Transverse colon (tissue), 4 donors: ENCODE measurements at places on chromosomes 1 and 21. TPM values are rescaled to one million over a fixed set of nuclear protein-coding genes. Genes with fewer than 3 reads are reported as not detected.

ZNHIT6 gene
- total RNA-seq, result 2.6 TPM

MYOG gene
- total RNA-seq, result not detected

GPR52 gene
- 8.3 TPM for total RNA-seq

OR2T11 gene
- not detected for total RNA-seq

SGIP1 gene
- not detected for total RNA-seq

PTPRU gene
- 8.4 TPM for total RNA-seq

IRF6 gene
- total RNA-seq, result 50.7 TPM

NCF2 gene
- total RNA-seq, result 12.7 TPM

CRNN gene
- not detected for total RNA-seq

IFNAR2 gene
- 3.0 TPM for total RNA-seq

- DNase-seq, result no peak
- H3K4me1 ChIP-seq, result peaks cover 9% of the 10 kb centered on the region
- H3K27me3 ChIP-seq, result no peaks in the 10 kb centered on the region
- H3K27ac ChIP-seq, result no peak overlapping the region
- no peaks in the 10 kb centered on the region for H3K36me3 ChIP-seq
Observed at GRCh38 chr1:162193221-162193620, 123.7 kb downstream of the NOS1AP start.

- no peaks in the 10 kb centered on the region for H3K36me3 ChIP-seq
- no peak overlapping the region for H3K27ac ChIP-seq
- no peak overlapping the region for H3K4me3 ChIP-seq
- H3K27me3 ChIP-seq, result no peaks in the 10 kb centered on the region
- H3K4me1 ChIP-seq, result no peaks in the 10 kb centered on the region
- no peak for DNase-seq
Observed at GRCh38 chr1:246428542-246429308, 78.4 kb downstream of the SMYD3 start.

GRCh38 chr21:15051644-15052458 lies 12.9 kb downstream of the NRIP1 start:
- H3K4me3 ChIP-seq, result peak overlapping the region; percentile 13
- no peaks in the 10 kb centered on the region for H3K36me3 ChIP-seq
- H3K4me1 ChIP-seq, result peaks cover 61% of the 10 kb centered on the region
- no peaks in the 10 kb centered on the region for H3K27me3 ChIP-seq
- DNase-seq, result peak; percentile 28

GRCh38 chr1:234544087-234544579 lies 65.2 kb upstream of the TARBP1 start:
- peaks cover 39% of the 10 kb centered on the region for H3K4me1 ChIP-seq
- H3K4me3 ChIP-seq, result no peak overlapping the region
- H3K27me3 ChIP-seq, result no peaks in the 10 kb centered on the region
- DNase-seq, result peak; percentile 76
- H3K27ac ChIP-seq, result peak overlapping the region; percentile 93

DNA sequence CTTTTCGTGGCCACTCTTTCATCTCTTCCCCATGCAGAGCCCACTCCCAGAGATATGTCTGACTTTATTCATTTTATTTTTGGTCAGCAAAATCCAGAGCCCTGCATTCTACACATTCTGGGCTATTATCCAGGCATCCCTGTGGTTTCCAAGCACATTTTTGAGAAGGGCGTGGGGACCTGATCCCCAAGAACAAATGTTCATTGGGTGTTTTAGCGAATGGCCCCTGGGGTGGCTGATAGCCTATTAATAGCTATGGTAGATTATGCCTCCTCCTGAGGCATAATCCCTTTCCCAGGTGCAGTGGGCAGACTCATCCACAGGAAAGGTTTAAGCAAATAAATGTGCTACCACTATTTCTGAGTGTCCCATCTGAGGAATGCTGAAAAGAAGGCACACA lies 511.8 kb upstream of the USP24 start:
- H3K4me3 ChIP-seq, result no peak overlapping the region
- DNase-seq, result no peak
- no peaks in the 10 kb centered on the region for H3K27me3 ChIP-seq

- H3K27me3 ChIP-seq, result no peaks in the 10 kb centered on the region
- no peaks in the 10 kb centered on the region for H3K36me3 ChIP-seq
- no peak overlapping the region for H3K4me3 ChIP-seq
- H3K27ac ChIP-seq, result no peak overlapping the region
- DNase-seq, result peak; percentile 77
- H3K4me1 ChIP-seq, result no peaks in the 10 kb centered on the region
Observed at GRCh38 chr1:203342192-203342940, 8.6 kb downstream of the FMOD start.

DNA sequence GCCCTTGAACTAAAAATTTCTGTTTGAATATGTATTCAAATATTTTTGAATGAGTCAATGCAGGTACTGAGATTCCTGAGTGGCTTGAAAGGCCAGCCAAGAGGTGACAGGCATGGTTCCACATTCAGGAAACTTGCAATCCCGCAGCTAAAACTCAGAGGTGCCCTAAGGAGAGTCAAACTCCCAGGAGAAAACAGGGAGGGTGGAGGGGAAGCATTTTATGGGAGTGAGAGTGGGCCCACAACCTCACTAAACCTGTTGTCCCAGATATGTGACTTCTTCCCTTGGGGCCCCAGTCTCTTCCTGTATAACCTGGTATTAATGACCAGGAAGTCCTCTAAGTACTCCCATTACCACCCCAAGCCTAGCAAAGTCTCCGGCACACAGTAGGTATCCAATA lies 189.6 kb downstream of the PLPP3 start:
- no peak overlapping the region for H3K4me3 ChIP-seq
- no peaks in the 10 kb centered on the region for H3K36me3 ChIP-seq
- H3K27ac ChIP-seq, result no peak overlapping the region
- H3K4me1 ChIP-seq, result no peaks in the 10 kb centered on the region

DNA sequence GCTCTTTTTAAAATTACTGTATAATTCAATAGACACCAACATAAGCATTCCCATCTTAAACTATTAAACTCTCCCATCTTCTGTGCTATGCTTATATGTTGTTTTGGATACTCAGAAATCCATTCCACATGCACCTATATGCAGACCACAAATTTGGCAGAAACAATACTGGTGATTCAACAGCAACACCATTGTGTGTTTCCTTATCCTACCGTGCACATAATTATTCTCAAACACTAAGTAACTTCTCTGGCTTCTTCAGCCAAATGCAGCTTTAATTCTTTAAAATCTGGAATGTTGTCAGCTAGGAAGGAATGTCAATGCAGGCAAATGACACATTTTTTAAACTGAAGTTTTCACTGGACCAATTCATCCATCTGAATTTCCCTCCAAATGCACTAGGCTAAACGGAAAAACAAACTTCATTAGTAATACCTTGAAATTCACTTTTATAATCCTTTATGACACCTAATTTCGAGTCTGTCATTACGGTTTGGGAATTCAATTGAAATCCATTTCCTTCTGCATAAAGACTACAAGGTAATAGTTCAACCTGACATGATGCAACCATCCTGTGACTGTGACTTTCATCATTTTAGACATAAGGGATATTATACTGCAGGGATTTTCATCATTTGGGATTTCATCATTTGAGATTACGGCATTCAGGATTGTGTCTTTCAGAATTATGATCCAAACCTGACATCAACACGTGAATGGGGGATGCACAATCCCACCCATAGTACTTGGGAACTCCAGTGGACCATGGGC lies 308.5 kb downstream of the LTN1 start:
- H3K27me3 ChIP-seq, result no peaks in the 10 kb centered on the region
- no peaks in the 10 kb centered on the region for H3K36me3 ChIP-seq
- no peak for DNase-seq
- no peak overlapping the region for H3K27ac ChIP-seq

GRCh38 chr1:4153571-4153970 lies 253.5 kb upstream of the C1orf174 start:
- H3K27me3 ChIP-seq, result no peaks in the 10 kb centered on the region
- no peaks in the 10 kb centered on the region for H3K4me1 ChIP-seq

GRCh38 chr1:27968692-27969091 lies 8.9 kb downstream of the XKR8 start:
- H3K27me3 ChIP-seq, result no peaks in the 10 kb centered on the region
- peaks cover 8% of the 10 kb centered on the region for H3K4me1 ChIP-seq
- H3K27ac ChIP-seq, result no peak overlapping the region
- no peaks in the 10 kb centered on the region for H3K36me3 ChIP-seq

DNA sequence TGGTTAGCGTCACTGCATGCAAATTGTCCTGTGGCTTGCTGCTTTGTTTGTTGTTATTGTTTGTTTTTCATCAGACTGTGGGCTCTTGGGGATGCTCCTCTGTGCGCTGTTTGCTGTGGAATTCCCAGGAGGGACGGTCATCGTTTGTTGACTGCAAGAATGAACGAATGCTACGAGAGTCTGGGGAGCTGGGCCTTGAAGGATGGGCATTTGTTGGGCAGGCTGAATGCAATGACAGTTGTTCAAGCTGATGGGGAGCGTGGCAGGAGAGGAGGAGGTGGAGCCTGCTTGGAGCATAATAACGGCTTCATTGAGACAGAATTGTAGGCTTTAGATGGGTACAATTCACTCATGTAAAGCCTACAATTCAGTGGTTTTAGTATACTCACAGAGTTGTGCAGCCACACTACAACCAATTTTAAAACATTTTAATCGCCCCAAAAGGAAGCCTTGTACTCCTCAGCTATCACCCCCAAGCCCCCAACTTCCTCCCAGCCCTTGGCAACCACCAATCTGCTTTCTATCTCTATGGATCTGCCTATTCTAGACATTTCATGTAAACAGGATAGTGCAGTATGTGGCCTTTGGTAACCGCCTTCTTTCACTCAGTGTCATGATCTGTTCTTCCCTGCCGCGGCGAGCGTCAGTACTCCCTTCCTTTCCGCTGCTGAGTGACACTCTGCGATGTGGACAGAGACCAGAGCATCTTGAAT lies 190.2 kb downstream of the CAMTA1 start:
- H3K4me3 ChIP-seq, result no peak overlapping the region
- DNase-seq, result no peak
- H3K4me1 ChIP-seq, result no peaks in the 10 kb centered on the region
- no peak overlapping the region for H3K27ac ChIP-seq
- H3K27me3 ChIP-seq, result no peaks in the 10 kb centered on the region

DNA sequence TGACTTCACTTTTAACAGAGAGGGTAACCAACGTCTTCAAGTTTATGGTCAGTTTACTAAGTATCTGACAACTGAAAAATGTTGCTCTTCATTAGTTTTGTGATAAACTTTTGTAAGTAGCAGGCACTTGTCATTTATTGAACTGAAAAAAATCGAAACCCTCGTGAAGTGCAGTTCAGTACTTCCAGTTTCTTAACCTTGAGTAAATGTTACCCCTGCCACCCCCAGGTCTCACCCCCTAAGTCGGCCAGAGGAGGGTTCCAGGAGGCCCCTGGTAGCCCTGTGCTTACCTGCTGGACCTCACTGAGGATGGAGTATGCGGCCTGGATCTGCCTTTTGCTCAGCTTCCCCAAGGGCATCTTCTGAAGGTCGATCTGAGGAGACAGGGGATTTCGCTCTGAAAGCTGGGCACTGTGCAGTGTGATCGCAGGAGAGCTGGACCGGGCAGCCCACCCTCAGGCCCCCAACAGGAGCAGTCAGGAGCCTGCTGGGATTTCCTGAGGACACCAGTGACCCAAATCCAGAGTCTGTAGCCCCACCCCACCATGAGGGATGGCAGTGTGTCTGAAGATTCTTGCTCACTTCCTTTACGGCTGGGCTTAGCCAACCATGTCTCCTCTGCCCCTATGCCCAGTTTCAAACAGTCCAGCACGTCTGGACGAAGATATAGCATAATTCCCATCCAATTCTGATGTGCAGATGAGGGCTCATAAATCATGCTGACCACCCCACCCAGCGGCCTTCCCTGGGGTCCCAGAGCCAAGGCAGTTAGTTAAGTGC lies 37.6 kb downstream of the PARP1 start:
- H3K36me3 ChIP-seq, result peaks cover 42% of the 10 kb centered on the region
- DNase-seq, result no peak
- no peak overlapping the region for H3K4me3 ChIP-seq
- no peaks in the 10 kb centered on the region for H3K27me3 ChIP-seq
- no peaks in the 10 kb centered on the region for H3K4me1 ChIP-seq
- no peak overlapping the region for H3K27ac ChIP-seq

GRCh38 chr1:3067671-3068563 lies 1.1 kb upstream of the PRDM16 start:
- no peaks in the 10 kb centered on the region for H3K36me3 ChIP-seq
- peaks cover 94% of the 10 kb centered on the region for H3K27me3 ChIP-seq
- no peak for DNase-seq
- no peak overlapping the region for H3K4me3 ChIP-seq
- no peak overlapping the region for H3K27ac ChIP-seq

GRCh38 chr21:22395965-22396364 lies 1397.8 kb downstream of the NCAM2 start:
- DNase-seq, result no peak
- no peaks in the 10 kb centered on the region for H3K27me3 ChIP-seq
- H3K36me3 ChIP-seq, result no peaks in the 10 kb centered on the region
- no peak overlapping the region for H3K27ac ChIP-seq
- no peak overlapping the region for H3K4me3 ChIP-seq

GRCh38 chr1:113035086-113035485 lies 37.9 kb upstream of the LRIG2 start:
- DNase-seq, result no peak
- H3K36me3 ChIP-seq, result no peaks in the 10 kb centered on the region
- H3K27ac ChIP-seq, result no peak overlapping the region
- H3K4me1 ChIP-seq, result no peaks in the 10 kb centered on the region

DNA sequence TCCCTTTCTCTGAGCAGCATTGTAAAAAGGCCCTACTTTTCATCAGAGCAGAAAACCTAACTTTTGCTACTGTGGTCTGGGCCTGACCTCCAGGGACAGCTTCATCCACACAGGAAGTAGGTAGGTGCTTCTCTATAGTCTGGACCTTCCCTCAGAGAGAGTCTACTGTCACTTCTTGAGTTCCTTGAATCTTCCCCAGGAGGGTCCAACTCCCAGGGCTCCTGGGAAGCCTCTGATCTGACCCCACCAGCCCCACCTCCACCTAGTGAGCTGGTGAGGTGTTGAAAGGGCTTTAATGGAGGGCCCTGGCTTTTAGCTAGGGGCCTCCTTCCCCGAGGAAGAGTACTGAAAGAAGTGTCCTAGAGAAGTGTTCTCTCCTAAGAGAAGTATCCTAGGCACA lies 2.7 kb upstream of the VANGL2 start:
- no peak overlapping the region for H3K27ac ChIP-seq
- no peaks in the 10 kb centered on the region for H3K4me1 ChIP-seq
- DNase-seq, result no peak
- H3K27me3 ChIP-seq, result peaks cover 12% of the 10 kb centered on the region
- no peak overlapping the region for H3K4me3 ChIP-seq
- no peaks in the 10 kb centered on the region for H3K36me3 ChIP-seq

DNA sequence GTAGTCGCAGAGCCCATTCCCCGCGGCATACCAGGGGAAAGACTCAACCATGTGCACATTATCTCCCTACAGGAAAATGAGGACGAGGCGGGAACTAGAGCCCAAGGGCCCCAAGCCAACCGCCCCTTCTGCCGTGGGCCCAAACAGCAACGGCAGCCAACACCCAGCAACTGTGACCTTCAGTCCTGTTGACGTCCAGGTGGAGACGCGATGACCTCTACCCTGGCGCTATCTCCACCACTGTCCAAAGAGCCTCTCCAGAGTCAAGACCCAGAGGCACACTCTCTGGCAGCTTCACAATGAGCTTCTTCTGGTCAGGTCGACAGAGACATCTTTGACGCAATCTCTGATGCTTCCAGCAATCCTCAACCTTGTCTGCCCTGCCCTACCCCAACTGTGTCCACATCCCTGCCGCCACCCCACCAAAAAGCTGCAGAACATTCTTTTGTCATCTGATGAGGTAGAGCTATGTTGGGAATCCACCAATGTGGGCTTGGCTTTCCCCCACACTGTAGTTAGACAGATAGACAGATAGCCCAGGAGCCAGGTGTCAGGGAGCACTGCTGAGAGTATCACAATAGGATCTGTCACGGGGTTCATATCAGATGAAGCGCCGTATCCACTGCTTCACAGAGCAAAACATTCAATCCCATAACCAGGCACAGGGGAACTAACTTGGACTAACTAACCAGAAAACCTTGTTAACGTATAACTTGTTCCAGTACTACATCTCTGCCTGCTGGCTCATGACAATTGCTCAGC lies 37.4 kb upstream of the SRRM1 start:
- DNase-seq, result no peak
- H3K36me3 ChIP-seq, result no peaks in the 10 kb centered on the region
- peaks cover 3% of the 10 kb centered on the region for H3K27me3 ChIP-seq
- no peak overlapping the region for H3K27ac ChIP-seq
